ENCODE measurements at places on chromosomes 5 and 9. TPM values are rescaled to one million over a fixed set of nuclear protein-coding genes. Genes with fewer than 3 reads are reported as not detected.

GNG10 gene
- total RNA-seq: 87.8 TPM

FRMD3 gene
- total RNA-seq: 1.4 TPM

HTR1A gene
- not detected for total RNA-seq

PDGFRB gene
- total RNA-seq: 2.2 TPM

DMGDH gene
- 1.9 TPM for total RNA-seq
